ENCODE measurements at places on chromosomes 5 and 9.

- no peak for DNase-seq
Measured at GRCh38 chr5:37751227-37751626, 88.6 kb downstream of the GDNF start.

GRCh38 chr5:77518304-77518703 lies 26.2 kb upstream of the WDR41 start:
- DNase-seq = peak; percentile 2

- DNase-seq = peak; percentile 39
Measured at GRCh38 chr5:127942246-127943060, 141.1 kb upstream of the SLC12A2 start.

DNA sequence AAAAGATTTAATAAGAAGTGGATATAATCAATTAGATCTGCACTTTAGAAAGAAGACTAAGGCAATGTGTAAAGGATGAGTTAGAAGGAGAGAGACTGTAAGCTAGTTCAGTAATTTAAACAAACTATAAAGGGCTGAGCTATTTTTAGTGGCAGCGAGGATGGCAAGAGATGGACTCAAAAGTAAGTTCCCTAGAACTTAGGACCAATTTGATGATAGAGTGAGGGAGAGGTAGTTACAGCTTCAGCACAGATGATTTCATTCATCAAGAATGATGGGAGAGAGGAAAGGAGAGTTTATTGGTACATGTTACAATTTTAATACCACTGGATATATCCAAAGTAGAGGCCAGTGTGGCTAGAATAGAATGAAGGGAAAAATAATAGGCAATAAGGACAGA lies 19.1 kb downstream of the NADK2 start:
- no peak for DNase-seq

GRCh38 chr9:93567271-93567959 lies 9.0 kb upstream of the PHF2 start:
- DNase-seq = no peak

DNA sequence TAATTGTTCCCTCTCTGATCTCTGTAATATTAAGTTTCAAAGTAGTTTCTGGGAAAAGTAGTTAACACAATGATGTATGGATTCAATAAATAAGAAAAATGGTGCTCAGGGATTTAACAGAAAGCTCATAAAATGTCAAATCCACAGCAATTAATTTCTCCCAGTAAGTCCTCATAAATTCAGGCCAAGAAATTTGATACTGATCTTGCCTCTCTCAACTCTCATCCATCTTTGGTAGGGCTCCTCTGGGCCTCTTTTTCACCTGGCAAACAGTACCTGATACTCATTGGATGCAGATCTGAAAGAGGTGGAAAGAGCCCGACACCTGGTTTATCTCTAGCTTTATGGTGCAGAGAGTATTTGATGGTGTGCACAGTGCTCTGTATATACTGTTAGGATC lies 106.1 kb downstream of the STK32A start:
- DNase-seq = no peak

DNA sequence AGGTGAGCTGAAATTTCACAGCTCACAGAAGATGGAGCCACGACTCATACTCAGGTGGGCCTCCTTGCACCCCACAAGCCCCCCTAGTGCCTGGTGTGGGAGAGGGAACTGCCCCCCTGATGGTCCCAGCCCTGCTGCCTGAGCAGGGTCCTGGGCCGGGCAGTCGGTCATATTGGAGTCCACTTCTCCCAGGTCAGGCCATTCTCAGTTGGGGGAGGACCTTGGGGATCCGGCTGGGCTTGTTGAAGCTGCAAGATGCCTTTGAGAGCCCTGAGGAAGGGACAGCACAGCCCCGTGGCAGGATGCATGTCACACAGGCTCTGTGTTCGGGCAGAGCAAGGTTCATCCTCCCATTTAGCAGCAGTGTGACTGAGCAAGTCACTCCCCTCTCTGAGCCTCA lies 56.6 kb downstream of the ERGIC1 start:
- DNase-seq = no peak

GRCh38 chr5:75584641-75585040 lies 26.6 kb upstream of the ANKDD1B start:
- DNase-seq = no peak

DNA sequence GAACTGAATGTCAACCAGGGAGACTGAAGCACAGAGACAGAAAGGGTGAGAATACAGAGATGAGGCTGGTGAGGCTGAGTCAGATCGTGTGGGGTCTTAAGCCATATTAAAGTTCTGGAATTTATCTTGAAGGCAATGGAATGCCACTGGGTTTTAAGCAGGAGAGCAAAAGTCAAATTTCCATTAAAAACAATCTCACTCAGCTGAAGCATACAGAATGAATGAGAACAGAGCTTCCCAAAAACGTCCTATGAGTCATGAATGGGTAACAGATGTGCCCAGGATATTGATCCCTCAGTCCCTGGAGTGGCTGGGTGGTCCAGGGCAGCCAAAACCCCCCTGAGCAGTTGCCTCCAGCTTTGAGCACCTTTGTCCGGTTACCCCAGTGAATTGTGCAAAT lies 44.9 kb downstream of the PFDN1 start:
- no peak for DNase-seq

GRCh38 chr9:33329117-33329563 lies 38.8 kb downstream of the NFX1 start:
- peak; percentile 94 for DNase-seq

DNA sequence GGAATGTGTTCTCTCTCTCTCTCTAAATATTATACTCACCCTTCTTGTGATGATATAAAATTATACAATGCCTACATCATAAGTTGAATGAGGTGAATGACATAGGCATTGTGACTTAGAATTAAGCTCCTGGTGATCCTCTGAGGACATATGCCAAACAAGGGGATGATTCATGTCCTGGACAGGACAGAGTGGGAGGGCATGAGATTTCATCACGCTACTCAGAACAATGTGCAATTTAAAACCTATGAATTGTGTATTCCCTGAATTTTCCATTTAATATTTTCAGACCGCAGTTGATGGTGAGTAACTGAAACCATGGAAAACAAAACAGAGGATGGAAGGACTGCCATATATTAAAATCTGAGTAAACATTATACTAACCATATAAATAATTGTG lies 782.2 kb upstream of the NUDT12 start:
- DNase-seq = peak; percentile 80

DNA sequence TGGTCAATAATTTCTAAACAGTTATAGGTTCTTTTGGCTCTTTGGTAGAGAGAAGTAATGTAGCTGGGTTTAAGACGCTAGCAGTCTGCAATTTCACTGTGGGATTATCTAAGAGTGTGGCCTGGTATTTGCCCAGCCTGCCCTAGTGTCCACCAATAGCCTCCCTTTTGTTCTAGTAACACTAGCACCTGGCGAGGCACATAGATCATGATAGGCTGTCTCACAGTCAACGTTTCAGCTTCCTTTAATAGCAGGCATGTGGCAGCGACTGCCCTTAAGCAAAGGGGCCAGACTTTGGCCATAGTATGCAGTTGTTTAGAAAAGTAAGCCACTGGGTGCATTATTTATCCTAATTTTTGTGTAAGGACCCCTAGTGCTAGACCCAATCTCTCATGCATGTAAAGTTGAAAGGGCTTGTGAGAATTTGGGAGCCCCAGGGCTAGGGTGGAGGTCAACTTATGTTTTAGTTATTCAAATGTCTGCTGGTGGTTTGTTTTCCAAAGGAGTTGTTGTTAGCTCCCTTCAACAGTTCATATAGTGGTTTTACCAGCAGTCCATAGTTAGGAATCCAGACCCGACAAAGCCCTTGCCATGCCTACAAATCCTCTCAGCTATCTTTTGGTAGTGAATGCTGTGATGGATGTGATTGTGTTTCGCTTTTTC lies 274.3 kb downstream of the HTR1A start:
- no peak for DNase-seq

- DNase-seq = no peak
Measured at GRCh38 chr9:86867804-86868313, 79.4 kb downstream of the GAS1 start.

GRCh38 chr9:131826966-131827525 lies 87.2 kb upstream of the RAPGEF1 start:
- DNase-seq = no peak

GRCh38 chr9:113463418-113464285 lies at the start of gene RGS3:
Gene RGS3 (plus strand): TSS chr9:113463727. CDS start chr9:113463803, 76 bp downstream.
- peak; percentile 48 for DNase-seq

DNA sequence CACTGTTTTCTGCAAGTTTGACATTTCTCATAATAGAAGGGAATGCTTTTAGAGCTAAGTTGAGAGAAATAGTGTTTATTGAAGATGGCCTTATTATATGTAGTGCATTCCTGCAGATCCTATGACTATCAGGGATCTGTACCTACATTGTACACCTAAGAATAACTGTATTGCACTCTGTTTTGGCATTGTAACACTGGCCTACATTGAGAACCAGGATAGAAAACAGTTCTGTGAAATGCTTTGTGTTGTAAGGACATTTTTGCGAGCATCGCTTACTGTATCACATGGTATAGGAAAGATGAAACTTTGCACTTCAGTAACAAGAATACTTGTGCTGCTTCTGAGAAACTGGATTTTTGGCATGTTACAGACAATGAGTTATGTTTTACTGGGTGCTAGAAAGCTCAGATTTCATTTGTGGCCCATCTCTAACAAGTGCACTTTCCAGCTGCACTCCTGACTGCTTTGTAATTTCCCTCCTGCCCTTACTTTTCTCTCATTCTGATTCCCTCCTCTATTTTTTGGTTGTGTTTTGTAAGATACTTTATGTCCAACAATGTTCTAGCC lies 30.6 kb downstream of the C9orf85 start:
- no peak for DNase-seq

DNA sequence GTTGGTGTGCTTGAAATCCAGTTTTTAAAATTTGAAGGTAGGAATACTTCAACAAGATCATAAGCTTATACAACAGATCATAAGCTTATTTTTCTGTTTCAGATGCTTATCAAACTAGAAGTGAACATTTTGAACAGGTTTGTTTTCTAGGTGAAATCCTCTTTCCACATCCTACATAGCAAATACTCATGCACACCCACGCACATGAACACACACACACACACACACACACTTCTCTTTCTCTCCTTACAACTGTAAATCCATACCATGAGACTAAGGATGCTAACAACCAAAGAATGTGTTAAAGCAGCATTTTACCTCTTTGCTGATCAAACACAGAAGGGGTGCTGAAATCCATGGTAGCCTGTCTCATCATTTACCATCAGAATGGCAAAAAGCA lies 592 bp downstream of the ANKRD55 start:
- DNase-seq = no peak

- no peak for DNase-seq
Measured at GRCh38 chr9:135068776-135069415, 18.6 kb upstream of the OLFM1 start.

GRCh38 chr9:114387680-114388356 lies at the start of gene AKNA:
Gene AKNA (minus strand): TSS chr9:114387982. CDS start chr9:114381333, 6,649 bp downstream.
- DNase-seq = peak; percentile 86

GRCh38 chr5:178192244-178192643 lies 5.1 kb upstream of the GMCL2 start:
- no peak for DNase-seq

DNA sequence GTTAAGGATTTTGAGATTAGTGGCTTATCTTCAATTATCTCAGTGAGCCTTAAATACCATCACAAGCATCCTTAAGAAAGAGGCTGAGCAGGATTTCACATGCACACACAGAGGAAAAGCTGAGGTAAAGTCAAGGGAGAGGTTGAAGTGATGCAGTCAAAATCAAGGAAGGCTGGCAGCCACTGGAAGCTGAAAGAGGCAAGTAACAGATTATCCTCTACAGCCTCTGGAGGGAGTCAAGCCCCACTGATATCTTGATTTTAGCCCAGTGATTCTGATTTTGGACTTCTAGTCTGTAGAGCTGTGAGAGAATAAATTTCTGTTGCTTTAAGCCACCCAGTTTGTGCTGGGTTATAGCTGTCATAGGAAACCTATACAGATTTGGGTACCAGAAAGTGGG lies 80.1 kb downstream of the ANKRD31 start:
- no peak for DNase-seq

- DNase-seq = no peak
Measured at GRCh38 chr5:100516285-100516684, 18.9 kb upstream of the FAM174A start.

GRCh38 chr5:107484281-107484680 lies 186.5 kb downstream of the EFNA5 start:
- no peak for DNase-seq

DNA sequence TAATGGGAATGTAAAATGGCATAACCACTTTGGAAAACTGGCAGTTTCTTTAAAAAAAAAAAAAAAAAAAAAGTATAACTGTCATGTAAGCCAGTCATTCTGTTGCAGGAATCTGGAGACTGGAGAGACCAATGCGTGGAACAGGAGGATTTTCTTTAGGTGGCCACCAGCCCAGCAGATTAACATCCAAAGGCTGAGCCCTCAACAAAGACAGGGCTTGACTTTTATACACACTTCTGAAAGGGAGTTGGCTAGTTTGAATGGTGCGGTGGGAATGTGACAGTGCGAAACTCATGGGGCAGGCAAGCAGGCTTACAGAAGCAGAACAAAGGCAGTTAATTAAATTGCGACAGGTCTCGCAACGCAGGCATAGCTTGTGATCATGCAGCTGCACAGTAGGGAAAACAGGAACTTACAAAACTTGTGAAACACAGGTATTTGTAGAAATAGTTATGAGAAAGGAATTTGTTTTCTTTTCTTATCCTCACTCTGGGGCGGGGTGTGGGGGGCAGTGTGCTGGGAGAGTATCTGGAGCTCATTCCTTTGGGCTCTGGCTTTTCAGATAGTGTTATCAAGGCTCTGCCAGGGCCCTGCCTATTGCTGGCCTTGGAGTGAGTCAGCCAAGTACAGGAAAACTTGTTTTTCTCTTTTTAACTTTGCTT lies 12.0 kb downstream of the UIMC1 start:
- peak; percentile 98 for DNase-seq

GRCh38 chr5:9498541-9499497 lies 47.1 kb downstream of the SEMA5A start:
- DNase-seq = no peak

DNA sequence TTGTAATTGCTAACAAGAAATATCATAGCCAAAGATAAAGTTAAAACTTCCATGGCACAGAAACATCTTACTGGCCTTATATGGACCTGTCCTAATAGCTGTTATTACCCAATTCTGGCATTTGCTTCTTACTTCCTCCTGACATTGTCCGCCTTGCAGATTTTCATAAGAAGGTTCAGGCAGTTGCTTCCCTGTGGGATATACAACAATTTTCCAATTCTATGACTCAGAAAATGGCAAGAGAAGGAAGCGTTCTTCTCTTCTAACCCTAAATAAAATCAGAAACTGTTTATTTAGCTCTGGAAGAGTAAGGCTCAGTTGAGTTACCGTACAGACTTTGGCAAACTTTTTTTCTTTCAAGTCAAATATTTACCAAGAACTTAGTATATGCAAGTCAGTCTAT lies 1.7 kb downstream of the PRKAA1 start:
- DNase-seq = peak; percentile 52

- DNase-seq = no peak
Measured at GRCh38 chr9:116928289-116928688, 241.2 kb downstream of the TRIM32 start.

DNA sequence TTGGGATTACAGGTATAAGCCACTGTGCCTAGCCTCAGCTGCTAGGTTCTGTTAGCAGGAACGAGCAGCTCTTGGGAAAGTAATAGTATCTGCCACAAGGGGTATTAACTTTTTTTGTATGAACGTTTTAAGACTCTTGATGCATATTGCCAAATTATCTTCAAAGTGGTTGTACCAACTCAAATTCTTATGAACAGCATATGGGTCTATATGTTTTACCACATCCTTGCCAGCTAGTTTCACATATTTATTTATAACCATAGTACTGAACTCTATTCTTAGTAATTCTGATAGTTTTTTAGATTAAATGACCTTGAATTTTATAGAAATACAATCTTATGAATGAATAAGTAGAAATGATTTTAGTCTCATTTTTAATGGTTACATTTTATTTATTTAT lies 80.9 kb downstream of the HSPA4 start:
- no peak for DNase-seq

All from endothelial cell of umbilical vein (primary cell).